ENCODE measurements at places on chromosomes 11 and 22. TPM values are rescaled to one million over a fixed set of nuclear protein-coding genes. Genes with fewer than 3 reads are reported as not detected.

TRIM49D1 gene
- not detected for total RNA-seq

RTN4R gene
- 18.6 TPM for total RNA-seq

SAAL1 gene
- total RNA-seq, result 22.8 TPM

BIK gene
- 12.4 TPM for total RNA-seq

RIMBP3B gene
- total RNA-seq, result 0.29 TPM

FOLR1 gene
- 1.5 TPM for total RNA-seq

ZC3H12C gene
- total RNA-seq, result 5.0 TPM

MAPK8IP2 gene
- total RNA-seq, result 0.43 TPM
